ENCODE measurements at places on chromosomes 12 and 14.

DNA sequence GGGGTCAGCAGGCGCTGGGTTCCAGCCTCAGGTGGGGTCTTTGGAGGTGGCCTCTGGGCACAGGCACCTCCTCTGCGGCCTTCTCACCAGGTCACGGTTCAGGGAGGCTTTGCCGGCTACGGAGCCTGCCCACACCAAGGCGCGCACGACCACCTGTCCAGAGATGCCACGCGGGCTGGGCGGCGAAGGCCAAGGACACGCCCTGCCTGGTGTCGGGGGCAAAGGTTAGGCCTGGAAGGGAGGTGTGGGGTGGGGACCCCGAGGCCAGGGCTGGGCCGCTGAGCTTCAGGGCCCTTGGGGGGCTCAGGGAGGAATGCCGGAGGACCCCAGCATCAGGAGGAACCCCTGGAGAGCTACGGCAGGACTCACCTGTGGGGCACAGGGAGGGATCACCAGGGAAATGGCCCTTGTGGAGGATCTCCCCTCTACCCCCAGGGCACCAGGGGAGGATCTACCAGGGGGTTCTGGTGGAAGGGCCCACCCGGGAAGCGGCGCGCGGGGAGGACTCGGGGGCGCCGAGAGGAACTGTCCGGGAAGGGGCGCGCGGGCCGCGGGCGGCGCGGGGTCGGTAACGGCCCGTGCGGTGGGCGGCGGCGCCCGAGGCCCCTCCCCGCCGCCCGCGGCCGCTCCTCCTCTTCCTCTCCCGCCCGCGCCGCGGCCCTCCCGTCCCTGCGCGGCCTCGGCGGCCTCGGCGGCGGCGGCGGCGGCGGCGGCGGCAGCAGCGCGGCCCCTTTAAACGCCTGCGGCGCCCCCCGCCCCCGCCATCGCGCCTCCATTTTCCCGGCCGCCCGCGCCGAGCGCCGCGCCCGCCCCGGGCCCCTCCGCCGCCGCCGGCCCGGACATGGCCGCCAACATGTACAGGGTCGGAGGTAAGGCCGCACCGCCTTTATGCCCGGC, at the start of gene MTA1:
TSS of gene MTA1 (plus strand) at position 633 of the 897 bp plus-strand sequence. CDS start at position 842, 209 bp downstream.
- DNase-seq = no peak

DNA sequence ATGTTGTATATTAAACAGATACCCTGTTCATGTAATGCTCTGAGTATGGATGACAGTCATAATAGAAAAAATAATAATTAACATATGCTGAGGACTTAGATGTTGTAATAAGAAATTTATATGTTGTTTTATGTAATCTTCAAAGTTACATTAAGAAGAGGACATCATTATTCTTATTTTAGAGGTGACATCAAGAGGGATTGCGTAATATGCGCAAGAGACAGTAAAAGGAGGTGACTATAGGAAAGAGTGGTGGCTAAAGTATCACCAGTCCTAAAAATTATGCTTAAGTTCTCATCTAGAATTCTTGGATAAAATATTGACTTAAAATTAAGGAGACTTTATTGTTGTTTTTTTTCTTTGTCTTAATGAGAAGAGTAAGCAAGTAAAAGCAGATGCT, 323.9 kb downstream of the KCNC2 start:
- DNase-seq = no peak

GRCh38 chr12:14601692-14602478, 34.2 kb upstream of the PLBD1 start:
- DNase-seq = no peak

- DNase-seq = no peak
Observed at GRCh38 chr12:67727702-67728666, 79.4 kb downstream of the DYRK2 start.

- DNase-seq = no peak
Observed at GRCh38 chr12:67909091-67909531, 80.1 kb upstream of the IFNG-AS1 start.

GRCh38 chr14:32835924-32836323, 102.8 kb upstream of the NPAS3 start:
- DNase-seq = no peak

GRCh38 chr14:63840981-63841380, 11.8 kb upstream of the SYNE2 start:
- no peak for DNase-seq

DNA sequence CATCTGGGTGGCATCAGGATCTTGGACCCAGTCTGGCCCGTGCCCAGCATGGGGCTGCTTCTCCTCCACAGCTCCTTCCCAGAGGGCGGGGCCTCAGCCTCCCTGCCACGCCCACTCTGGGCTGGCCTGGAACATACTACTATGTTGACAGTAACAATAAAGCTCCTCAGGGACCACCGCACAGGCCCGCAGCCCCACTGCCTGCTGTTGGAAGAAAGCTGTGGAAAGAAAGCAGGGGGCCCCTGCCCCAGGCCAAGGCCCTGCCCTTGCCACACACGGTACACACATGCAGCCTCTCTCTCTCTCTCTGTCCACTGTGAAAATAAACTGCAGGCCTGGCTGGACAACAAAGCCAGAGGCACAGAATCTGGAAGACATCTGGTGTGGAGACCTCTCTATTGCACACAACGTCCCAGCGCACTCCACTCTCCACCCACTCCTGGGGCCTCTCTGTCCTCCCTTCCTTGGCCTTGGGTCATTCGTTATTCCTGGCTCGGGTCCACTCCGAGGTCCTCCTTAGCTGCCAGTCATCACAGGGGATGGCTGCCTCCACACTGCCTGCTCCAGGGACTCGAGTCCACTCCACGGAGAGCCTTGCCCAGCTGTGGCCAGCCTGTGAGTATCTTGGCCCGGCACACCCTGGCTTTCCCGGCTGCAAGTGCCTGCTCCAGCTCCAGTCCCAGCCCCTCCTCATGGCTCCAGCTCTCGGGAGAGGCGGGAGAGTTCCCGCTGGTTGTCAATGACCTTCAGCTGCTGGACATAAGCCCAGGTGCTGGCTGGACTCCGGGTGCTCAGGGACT, 11.8 kb upstream of the ENDOU start:
- DNase-seq = peak; percentile 96

DNA sequence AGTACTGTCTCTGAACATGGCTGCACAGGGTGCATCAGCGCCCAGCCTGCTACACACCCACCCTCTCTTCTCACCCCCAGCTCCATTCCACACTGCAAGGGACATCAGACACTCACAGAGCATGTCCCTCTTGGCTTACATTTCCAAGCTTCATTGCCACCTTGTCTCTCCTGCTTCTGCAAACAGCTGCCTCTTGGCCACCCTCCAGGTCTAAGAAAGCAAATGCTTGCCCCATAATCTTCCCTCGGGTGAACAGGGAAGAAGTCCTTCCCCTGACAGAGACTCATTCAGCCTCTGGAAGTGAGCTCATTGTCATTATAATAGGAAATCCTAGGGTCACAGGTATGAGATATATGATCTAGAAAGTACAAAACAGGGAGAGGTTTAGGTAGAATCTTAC, 505.2 kb downstream of the RMST start:
- no peak for DNase-seq

Data from esophagus muscularis mucosa (tissue), 4 donors.